ENCODE measurements at places on chromosomes 11 and 22. TPM values are rescaled to one million over a fixed set of nuclear protein-coding genes. Genes with fewer than 3 reads are reported as not detected.

- DNase-seq: no peak
These were observed 34.6 kb upstream of the SHANK2 start for GRCh38 chr11:71286701-71287643.

- DNase-seq: no peak
These were observed at the start of gene OR8B2 for GRCh38 chr11:124384399-124384798. Gene OR8B2 (minus strand): TSS chr11:124384499. CDS start chr11:124383343, 1,156 bp downstream.

NXPE2 gene
- 0.34 TPM for total RNA-seq

APOBEC3B gene
- total RNA-seq: 4.9 TPM

DNA sequence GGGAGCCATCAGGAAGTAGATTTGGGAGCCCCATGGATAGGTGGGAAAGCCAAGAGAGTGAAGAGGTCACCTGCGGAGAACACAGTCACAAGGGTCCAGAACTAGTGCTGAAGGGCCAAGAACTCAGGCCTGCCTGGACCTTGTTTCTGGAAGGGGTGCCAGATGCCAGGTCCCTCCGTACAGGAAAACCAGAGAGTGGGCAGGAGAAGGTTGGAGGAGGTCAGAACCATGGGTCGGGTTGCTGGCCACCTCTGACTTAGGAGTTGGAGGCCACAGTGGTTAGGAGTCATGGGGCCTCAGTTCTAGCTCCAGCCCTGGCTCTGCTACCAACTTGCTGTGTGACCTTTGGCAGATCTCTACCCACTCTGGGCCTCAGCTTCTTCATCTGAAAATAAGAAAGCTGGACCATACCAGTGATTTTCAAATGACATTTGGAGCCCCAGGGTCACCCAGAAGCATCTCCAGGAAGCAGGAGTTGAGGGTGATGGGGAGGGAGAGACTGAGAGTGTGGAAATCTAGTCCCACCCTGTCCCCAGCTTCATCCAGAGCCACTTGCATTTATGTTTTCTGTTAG, 20.8 kb upstream of the TUB start:
- no peak for DNase-seq

DNA sequence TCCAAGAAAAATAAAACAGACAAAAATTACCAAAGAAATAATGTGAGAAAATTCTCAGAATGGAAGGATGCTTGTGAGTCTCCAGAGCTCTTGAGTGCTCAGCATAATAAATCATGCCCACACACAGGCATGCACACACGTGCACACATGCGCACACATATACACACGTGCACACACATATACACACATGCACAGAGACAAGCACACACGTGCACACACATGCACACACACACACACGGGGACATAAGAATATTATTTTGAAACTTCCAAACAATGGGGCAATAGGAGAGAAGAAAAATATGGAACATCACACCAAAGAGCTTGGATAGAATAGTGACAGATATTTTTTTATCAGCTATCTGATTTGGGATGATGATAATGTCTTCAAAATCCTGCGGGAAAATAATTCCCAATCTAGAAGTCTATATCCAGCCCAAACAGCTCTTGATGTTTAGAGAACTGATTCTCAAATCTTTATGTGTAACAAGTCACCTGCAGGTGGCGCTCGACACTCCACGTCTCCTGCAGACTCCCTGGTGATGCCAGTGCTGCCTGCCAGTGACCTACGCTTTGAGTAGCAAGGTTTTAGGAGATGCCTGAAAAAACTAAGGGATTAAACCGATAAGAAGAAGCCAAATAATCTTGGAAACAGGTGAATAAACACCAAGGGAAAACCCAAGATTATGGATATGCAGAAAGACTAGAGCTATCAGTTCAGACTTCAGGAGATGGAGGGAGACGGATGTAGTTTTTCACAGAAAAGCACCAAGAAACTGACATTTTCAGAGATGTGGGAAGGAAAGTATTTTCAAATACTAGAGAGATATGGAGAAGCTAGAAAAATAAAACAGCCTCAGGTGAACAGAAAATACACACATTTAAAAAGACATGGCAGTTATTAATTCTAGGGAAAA, 743.6 kb downstream of the ETS1 start:
- DNase-seq: peak; percentile 79

- no peak for DNase-seq
These were observed 786.1 kb upstream of the CNTN5 start for GRCh38 chr11:98234698-98235097.

GAB4 gene
- not detected for total RNA-seq

DNA sequence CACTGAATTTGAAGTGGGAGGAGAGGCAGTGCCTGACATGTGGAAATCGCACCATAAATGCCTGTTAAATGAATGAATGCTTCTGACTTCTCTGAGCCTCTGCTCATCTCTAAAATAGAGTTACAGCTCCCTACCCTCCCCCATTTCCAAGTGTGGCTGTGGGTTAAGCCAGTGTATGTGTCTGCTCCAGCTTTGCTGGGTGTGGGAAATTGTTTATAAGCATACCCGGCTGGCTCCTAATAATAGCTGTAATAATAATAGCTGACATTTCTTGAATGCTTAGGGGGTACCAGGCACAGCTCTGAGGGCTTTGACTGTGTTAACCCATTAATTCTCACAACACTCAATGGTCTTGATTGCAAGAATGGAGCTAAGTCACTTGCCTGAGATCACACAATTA, 7.0 kb upstream of the FCHSD2 start:
- DNase-seq: no peak

DNA sequence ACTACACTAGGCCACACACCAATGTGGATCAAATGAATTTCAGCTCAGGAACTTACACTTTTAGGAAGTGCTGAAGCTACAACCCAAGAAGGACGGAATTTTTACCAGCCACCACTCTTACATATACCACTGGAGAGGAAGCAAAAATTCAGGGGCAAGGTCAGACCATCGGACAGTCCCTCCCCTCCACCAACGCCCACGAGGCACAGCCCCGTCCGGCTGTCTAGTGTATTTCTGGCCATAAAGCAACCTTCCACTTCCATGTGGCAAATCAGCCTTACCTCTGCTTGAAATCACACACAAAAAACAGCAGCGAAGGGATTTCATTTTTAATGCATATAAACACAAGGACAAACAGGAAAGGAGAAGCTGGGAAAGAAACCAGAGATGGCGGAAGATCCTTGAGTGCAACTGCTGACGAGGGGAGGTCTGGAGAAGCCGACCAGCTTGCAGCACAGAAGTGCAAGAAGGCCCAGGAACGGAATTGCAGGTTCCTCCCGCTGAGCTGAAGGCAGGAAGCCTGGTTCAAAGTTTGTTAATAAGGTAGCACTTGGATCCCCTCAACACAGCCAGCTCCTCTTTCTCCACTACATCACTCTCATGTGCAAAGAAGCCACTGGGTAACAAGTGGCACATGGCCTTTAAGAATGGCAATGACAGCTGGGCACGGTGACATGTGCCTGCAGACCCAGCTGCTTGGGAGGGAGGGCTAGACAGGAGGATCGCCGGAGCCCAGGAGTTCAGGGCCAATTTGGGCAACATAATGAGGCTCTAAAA, 71.5 kb downstream of the SHANK2 start:
- DNase-seq: no peak

DNA sequence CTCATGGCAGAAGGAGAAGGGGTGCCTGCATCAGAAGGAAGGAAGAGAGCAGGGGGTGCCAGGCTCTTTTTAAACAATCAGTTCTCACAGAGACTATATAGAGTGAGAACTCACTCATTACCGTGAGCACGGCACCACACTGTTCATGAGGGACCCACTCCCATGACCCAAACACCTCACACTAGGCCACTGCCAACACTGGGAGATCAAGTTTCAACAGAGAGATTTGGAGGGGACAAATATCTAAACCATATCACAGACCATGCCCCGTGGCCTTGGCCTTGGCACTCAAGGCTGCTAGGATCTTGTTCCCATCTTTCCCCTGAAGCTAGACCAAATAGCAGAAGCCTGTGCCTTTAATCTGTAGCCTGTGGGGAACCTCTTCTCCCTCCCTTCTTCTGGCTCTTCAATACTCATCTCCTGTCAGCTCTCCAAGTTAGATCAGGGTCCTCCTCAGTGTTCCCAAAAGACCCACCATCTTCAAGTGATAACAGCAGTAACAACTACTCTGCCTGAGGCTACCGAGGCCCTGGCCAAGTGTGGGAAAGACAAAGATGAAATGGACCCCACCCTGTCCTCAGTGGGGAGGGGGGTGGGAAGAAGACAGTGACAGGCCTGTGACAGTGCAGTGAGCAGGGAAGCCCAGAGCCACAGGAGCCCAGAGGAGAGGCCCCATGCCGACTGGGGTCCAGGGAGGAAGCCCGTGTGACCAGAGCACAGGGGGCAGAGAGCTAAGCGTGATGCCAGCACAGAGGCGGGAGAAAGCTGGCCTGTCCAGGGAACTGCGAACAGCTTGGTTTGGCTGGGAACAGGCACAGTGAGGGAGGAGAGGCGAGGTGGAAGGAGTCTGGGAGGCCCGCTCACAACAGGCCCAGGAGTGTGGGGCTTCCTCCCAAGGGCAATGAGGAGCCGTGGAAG, 72.6 kb downstream of the MYO7A start:
- no peak for DNase-seq

GRCh38 chr22:46672731-46673130, 52.5 kb downstream of the GRAMD4 start:
- DNase-seq: no peak

DNA sequence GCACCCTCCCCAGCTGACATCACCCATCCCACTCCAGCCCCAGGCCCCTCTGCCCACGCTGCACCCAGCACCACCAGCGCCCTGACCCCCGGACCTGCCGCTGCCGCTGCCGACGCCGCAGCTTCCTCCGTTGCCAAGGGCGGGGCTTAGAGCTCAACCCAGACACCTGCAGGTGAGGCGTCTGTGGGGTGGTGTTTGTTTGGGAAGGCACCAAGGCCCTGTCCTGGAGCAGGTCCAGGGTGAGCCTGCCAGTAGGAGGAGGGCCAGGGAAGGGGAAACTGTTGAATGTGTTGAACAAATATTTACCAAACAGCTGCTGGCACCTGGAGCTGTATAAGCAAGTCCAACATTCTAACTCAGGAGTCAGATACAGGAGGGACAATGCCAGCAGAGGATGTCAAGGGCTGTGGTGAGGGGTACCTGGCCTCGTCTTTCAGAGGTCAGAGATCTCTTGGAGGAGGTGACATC, 3.1 kb downstream of the VEGFB start:
- DNase-seq: no peak

GRCh38 chr22:19231986-19232385, 53.5 kb upstream of the SLC25A1 start:
- DNase-seq: no peak

GRCh38 chr11:44978961-44979331, 28.3 kb upstream of the TP53I11 start:
- no peak for DNase-seq

KCNJ11 gene
- 3.0 TPM for total RNA-seq

CENATAC gene
- 69.1 TPM for total RNA-seq

DNA sequence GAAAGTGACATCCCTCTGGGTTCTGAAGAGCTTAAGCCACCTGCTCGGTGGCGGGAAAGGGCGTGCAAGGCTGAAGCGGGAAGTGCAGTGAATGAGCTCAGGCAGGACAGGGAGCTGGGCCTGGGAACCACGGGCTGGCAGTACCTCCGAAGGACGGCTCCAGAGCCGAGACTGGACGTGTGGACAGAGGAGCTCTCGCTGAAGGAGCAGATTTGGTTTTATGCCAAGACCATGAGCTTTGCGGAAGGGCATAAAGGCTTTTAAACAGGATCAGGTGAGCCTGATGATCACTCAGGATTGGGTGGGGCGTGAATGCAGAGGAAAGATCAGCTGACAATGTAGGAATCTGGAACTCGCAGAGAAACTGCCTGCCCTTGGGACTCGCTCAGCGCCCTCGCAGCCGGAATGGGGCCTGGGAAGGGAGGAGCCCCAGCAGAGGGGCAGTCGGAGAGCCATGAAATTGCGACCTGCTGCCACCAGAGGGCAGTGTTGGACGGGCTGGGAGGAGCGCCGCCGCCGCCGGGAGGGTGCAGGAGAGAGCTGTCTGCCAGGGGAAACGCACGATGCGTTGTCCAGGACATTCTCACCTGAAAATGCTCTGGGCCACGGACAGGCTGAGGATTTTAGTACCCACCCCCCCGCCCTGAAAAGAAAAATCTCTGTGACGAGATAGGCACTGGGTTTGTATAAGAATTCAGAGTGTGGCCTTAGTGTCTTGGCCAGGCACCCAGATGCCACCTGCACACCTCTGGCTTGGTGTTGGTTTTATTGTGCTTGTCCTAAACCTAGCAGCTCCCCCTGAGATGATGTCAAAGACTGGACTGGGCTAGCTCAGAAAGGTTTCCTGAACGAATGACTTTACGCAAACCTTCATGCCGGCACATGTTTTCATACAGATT, 324.4 kb downstream of the NTM start:
- DNase-seq: peak; percentile 95

- DNase-seq: no peak
These were observed 9.4 kb downstream of the EHD1 start for GRCh38 chr11:64868904-64869570.

- DNase-seq: no peak
These were observed 43.7 kb downstream of the BSX start for GRCh38 chr11:122937983-122938382.

DNA sequence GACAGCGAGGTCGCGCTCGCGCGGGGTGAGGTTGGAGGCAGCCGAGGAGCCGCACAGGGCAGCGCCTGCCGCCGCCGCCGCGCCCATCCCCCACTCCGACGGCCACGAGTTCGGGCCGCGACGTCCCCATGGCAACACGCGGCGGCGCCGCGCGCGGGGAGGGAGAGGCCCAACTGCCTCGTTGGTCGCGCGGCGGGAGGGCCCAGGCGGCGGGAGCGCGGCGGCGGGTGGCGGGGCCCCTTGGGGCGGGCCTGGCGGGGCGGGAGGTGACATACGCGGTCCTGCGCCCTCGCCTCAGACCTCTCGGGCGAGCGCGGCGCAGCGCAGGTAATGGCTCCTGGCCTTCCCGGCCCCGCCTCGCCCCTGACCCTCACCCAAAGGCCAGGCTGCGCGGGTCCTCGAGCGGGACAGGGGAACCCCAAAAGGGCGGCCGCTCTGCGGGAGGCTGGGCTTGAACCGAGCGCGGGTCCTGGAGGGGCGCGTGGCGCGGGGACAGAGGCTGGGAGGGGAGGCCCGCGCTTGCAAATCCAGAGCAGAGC, at the start of gene DEUP1:
Gene DEUP1, plus strand, starts transcription at position 297 of the 539 bp plus-strand sequence. CDS start 1,518 bp downstream, outside the sequence.
- DNase-seq: peak; percentile 53

MS4A7 gene
- not detected for total RNA-seq

P2RY6 gene
- total RNA-seq: 0.51 TPM

DNA sequence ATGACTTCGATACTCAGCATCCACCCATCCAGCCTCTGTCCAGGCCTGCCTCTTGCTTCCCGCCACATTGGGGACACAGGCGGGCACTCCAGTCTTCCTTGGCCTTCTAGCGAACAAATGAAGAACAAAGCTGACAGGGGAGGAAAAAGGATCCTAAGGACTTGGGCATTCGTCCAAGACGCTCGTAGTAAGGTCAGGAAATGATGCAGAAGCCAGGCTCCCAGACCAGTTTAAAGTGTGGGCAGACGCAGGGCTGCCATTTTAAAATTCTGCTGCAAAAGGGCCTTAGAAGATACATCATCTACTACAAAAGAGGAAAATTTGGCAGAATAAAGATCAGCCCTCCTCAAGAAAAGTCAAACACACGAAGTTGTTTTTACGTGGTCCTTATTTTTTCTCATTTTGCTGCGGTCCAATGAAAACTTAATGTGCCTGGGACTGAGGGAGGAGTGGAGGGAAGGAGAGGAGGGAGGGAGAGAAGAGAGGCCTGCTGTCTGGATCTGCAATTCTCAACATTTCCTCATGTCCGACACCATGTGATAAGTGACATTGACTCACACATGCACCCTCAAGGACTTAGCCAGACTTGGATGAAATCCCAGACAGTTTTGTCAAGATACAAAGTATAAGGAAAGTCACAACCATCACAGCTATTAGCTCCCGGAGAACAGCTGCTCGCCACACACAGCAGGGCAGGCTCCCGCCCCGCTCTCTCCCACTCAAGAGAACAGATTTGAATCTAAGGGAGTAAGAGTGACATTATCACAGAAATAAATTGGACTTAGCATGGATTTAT, 5.7 kb downstream of the DNAL4 start:
- no peak for DNase-seq

- no peak for DNase-seq
These were observed 468.6 kb downstream of the BRD1 start for GRCh38 chr22:49359076-49359475.
